HuH-7.5 (cell line): ENCODE measurements at places on chromosomes 7 and 10.

DNA sequence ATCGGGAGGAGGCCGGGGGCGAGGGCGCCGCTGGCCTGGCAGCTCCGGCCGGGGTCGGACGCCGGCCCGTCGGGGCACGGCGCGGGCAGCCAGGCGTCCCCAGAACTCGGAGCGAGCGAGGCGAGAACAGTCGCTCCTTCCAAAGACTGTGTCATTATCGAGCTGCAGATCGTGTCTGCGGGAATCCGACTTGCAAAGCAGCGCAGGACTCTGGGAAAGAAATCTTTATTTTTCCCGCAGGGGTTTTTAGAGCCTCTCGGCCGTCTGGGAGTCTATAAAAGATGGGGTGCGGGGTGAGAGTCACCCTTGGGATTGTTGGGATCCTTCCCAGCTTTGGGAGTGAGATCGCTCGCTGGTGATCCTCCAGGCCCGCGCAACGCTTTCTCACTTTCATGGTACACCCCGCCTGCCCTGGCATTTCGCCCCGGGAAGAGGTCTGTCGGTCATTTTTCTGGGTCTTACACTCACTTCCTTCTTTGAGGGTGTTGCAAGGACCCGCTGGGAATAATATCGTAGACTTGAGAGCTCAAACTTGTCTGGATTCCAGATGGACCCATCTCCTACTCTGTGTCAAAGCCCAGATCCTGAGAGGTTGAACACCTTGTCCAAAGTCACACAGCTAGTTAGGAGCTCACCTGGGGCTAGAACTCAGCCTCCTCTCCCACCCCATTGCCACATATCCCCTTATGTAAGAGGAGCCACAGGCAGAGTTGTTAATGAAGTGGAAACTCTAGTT is 1.0 kb downstream of the UBTD1 start:
- DNase-seq = no peak

DNA sequence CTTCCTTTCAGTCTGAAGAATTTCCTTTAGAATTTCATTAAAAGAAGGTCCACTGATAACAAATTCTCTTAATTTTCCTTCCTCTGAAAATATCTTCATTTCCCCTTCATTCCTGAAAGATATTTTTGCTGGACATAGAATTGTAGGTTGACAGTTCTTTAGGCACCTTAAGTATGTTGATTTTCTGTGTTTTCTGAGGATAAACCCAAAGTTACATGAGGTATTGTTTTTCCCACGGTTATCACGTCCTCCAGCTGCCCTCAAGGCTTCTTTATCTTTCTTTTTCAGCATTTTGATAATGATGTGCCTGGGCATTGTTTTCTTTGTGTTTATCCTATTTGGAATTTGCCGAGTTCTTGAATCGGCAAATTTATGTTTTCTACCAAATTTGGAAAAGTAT is 105.3 kb downstream of the ELFN1 start:
- DNase-seq = no peak

DNA sequence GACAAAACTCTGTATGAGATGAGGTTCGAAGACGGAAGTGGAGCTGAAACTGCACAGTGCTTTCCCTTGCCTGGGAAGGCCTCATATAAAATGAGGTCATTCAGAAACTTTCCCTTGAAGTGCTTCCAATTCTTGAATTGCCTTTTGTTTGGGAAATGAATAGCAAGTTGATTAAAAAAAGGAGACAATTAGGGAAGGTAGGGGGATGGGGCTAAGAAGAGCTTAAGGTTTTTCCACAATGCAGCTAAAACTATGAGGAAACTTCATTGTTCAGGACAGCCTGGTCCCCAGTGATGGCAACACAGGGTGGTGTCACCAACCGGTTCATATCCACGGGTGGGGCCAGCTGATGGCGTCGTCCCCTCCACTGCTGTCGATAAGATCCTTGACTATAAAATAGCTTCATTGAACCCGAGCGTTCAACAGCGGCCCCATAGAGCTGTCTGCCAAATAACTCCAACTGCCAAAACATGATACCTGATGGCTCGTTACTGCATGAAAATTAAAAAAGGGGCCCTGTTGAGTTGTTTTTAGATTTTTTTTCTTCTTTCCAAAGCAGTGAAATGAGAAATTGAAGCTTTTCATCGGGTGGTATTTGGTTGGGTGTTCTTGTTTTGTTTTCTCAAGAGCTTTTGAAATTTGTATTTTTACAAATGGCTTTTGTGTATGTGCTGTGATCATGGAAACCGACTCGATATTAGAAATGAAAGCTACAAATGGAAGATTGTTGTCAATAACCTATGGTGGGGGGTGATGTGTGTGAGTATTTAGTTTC is 2.8 kb upstream of the CELF2 start:
- DNase-seq = no peak

- DNase-seq = no peak
Observed at GRCh38 chr7:143279186-143280098, 5.3 kb upstream of the TMEM139 start.

GRCh38 chr7:30965372-30965771 is 1.6 kb downstream of the GHRHR start:
- DNase-seq = no peak

DNA sequence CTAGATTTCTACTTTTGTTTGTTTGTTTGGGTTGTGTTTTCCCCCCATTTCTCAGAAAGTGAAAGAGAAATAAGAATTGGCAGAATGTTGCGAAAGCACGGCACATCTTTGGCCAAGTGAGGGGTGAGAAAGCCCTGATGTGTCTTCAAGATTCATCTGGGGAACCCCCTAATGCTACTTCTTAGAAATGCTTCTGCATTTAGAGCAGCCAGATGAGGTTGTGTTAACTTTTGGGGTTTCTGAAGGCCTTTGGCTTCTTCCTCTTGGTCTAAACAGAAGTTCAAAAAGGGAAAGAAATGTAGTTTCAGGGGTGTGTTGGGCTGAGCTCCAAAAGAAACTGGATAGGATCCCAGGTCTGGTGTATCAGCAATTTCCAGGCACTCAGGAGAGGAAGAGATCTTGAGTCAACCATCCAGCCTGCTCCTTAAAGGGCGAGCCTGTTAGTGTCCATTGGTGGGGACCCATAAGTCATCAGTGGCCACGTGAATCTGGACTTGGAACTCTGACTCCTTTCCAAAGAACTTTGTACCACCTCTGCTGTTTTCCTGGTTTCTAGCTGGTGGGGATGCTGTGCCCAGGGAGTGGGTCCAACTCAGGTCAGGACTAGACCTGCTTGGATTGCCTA is 6.5 kb downstream of the DUSP5 start:
- no peak for DNase-seq

GRCh38 chr10:75021379-75022249 is 89.8 kb upstream of the SAMD8 start:
- DNase-seq = peak; percentile 39

DNA sequence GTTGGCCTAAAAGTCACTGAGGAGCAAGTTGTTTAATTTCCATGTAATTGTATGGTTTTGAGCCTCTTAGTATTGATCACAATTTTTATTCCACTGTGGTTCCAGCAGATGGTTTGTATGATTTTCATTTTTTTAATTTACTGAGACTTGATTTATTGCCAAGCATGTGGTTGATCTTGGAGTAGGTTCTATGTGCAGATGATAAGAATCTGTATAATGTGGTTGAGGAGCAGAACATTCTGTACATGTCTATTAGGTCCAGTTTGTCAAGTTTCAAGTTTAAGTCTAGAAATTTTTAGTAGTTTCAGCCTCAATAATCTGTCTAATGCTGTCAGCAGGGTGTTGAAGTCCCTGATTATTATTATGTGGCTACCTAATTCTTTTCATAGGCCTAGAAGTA is 22.7 kb upstream of the ZWINT start:
- DNase-seq = no peak
